ENCODE measurements at places on chromosomes 5 and 9.

GRCh38 chr5:137501846-137502406, 2.8 kb upstream of the SPOCK1 start:
- no peak for DNase-seq

GRCh38 chr9:35267710-35268109, 105.9 kb downstream of the UNC13B start:
- no peak for DNase-seq

DNA sequence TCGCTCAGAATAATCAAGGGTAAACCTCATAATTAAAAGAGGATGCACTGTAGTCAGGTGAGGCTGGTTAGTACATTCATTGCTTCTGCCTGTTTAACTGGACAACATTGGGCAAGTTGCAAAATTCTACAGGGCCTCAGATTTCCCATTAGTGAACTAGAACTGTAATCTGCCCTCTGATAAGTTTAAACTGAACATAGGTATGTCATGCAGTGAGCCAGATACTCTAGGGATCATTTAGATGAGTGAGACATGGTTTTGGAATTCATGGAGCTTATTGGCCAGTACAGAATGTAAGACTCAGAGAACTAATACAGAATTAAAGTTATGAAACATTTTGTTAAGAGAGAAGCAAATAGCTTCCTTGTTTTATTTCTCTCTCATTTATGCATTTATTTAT, 35.9 kb downstream of the RNF44 start:
- no peak for DNase-seq

DNA sequence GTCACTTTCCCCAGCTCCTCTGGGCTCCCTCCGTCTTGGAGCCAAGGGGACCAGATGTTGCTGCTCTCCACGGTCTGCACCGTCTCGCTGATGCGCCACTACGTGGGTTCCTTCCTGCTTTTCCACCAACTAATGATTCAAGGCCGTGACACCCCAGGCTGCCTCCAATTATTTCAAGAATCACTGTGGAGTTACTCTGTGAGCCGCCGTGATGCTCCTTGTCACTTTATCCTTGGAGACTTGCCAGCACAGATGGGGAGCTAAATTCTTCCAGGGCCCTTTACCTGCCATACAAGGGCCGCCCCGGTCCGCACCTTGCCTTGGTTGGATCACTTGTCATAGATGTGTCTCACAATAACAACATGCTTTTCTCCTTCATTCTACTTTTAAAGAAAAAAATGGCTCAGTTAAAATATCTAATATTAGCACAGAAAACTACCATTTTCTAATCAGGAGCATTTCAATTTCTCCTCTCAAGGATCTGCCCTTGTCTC, 202.0 kb downstream of the FSTL4 start:
- DNase-seq = no peak

- peak; percentile 79 for DNase-seq
Observed at GRCh38 chr5:151115272-151115905, 34.6 kb upstream of the TNIP1 start.

DNA sequence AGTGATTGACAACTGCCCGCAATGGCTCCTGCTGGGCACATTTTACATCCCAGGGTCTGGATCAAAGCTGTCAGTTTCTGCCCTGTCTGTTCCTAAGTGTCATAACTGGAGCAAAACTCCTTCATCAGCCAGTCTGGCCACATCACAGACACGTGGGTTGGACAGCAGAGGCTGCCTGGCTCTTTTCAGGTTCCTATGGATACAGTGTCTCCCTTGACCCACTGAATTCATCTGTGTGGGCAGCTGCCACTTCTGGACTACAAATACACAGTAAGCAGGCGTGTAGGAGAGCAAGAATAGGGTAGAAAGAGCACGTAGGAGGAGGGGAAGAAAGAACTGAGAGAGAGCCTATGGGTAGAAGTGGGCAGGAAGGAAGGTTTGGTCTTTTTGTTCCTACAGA, 238.0 kb downstream of the ENC1 start:
- DNase-seq = peak; percentile 44

- peak; percentile 35 for DNase-seq
Observed at GRCh38 chr9:91164724-91165520, 196.8 kb downstream of the AUH start.

DNA sequence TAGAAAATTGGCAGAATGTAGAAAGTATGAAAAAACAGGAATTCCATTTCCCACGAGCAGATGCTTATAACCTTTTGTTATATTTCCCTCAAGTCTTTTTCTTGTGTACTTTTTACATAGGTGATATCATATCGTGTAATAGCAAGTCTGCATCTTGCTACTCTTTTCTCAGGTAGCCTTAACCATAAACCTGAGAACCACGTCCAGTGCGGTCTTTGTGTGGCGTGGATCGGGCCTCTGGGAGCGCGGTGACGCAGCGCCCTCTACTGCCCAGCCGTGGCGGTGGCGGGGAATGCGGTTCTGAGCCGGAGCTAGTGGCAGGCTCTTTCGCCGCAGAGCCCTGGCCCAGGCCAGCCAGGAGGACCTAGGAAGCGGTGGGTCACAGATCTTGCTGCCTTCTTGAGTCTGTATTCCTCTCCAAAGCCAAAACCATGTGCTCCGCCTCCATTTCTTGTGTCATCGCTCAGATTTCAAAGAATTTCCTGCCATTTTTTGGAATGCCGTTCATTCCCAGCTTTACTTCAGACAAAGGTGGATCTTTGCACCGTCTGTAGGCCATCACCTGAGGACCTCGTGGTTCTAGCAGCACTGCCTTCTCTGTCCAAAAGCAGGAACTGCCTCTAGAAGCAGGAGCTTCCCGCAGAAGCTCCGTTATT, 71.9 kb downstream of the MVB12B start:
- DNase-seq = peak; percentile 85

DNA sequence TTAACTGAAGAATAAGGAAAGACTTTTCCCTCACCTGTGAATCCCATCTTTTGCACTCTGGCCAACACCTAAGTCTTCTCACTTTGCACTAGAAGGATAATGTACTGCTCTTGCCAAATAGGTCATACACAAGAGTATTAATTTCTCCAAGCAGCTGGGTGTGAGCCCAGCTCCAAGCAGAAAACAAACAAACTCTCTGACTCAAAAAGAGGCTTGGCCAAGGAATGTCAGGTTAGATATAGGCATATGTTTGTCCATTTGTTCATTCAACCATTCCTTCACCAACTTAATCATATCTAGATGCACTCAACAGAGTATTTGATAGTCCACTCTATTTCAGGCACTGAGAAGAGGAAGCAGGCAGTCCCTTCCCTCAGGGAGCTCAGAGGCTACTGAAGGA, 84.4 kb downstream of the HTR4 start:
- DNase-seq = no peak

DNA sequence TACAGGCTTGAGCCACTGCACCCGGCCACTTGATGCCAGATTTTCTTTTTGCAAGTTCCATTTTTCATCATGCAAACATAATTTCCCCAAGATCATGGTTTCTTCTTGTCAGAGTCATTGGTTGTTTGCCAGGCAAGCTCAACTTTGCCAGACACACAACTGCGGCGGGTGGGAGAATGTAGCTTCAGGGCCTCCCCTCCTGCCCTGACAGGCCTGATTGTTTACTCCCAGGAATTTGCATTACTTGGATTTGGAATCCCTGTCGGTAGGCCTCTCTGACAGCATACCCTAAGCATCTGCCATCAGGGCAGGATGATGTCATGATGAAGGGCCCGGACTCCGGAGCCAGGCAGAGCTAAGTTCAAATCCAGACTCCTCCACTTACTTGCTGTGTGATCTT, 15.1 kb downstream of the RPS14 start:
- DNase-seq = no peak

- no peak for DNase-seq
Observed at GRCh38 chr9:109799792-109800191, 19.8 kb downstream of the PALM2AKAP2 start.

DNA sequence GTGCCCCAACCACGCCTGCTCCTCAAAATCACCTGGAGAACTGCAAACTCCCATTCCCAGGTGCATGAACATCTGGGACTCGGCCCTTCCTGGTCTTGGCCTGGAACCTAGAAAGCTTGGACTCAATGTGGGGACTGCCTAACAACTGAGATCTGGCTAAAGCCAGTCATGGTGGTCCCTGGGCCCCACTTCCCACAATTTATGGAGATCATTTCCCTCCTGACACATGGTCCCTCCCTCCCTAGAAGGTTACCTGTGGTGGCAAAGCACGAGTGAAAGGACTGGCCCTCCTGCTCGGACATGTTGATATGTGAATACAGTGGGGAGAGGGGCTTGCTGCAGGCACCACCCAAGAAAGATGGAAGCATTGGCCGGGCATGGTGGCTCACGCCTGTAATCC, 18.8 kb downstream of the BICD2 start:
- DNase-seq = no peak

DNA sequence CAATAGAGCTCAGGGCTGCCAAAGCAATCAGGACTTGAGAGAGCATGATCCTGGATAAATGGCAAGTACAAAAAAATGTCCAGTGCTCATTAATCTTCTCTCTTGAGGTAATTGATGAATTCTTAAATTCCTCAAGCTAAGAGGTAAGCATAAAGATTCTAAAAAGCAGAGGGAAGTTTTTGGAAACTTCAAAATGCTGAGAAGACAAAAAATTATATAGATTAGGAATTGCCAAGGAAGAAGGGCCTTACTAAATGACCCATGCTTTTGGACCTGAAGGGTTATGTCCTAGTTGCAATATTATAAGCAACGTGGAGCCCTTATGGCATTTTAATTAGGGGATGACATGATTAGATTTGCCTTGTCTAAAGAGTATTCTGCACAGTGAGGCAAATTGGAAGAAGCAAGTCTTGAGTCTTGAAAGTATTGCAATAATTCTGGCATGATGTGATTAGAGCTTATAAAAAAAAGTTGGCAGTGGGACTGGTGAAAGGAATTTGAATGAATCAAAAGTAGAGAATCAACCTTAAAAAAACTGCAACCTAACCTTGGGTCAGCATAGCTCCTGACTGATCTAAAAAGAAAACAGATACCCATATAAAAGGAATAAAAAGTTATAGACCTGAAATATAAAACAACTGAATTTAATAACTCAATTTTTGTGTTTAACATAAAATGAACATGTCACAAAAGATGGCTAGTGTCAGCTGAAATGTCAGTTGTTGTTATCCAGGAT, 323.8 kb upstream of the ARRDC3 start:
- DNase-seq = no peak

GRCh38 chr5:28505121-28505520, 1466.7 kb upstream of the CDH9 start:
- DNase-seq = no peak

DNA sequence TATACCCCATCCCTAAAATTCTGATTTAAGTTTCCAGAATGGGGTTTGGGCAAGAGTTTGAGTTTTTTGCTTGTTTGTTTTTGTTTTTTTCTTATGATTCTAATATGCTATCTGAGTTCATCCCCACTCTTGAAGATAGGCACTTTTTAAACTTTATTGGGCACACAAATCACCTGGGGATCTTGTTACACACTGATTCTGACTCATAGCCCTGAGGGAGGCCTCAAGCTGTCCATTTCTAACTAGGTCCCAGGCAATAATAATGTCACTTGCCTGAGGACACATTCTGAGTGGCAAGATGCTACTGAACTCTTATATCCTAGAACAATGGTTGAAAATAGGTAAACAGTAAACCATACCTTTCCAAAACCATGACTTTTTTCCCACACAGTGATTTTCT, 22.8 kb upstream of the ABLIM3 start:
- DNase-seq = no peak

DNA sequence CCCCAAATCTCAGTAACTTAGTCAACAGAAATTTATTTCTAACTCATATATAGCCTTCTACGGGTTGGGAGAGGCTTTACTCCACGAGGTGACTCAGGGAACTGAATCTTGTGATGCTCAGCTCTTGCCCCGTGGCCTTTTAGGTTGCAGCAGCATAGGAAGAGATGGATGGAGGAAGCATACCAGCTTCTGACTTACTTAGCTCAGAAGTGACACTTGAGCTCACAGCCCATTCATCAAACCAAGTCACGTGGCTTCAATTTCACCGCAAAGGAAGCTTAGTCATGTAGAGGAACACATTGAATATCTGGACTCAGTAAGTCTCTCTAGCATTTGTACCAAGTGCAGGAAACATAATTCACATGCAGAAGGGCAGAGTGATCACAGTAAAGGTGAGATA, 124.1 kb upstream of the KCNN2 start:
- no peak for DNase-seq

- DNase-seq = no peak
Observed at GRCh38 chr9:19517202-19517942, 108.6 kb downstream of the ACER2 start.

- no peak for DNase-seq
Observed at GRCh38 chr9:79140751-79141150, 431.0 kb upstream of the TLE4 start.

DNA sequence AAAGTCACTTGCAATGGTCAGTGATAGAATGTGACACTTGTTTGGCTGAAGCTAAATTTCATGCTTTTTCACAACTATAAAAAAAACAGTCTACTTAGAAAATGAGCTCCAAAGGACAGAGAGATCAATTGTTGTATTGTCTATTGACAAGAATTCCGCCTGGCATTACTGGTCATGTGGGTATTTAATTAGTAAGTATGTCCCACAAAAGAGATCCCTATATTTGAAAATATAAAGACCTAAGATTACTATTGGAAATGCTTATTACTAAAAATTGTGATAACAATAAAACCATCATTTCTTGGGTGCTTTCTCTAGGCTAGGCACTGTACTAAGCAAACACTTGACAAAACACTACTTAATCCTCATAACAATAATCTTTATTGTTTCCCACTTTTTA, 745.2 kb upstream of the C9orf72 start:
- DNase-seq = no peak

GRCh38 chr9:74006935-74007334, 490.2 kb upstream of the RORB start:
- no peak for DNase-seq
